ENCODE measurements at places on chromosomes 13 and 19.

GRCh38 chr13:101649488-101650126 lies 197.1 kb downstream of the ITGBL1 start:
- DNase-seq = no peak

DNA sequence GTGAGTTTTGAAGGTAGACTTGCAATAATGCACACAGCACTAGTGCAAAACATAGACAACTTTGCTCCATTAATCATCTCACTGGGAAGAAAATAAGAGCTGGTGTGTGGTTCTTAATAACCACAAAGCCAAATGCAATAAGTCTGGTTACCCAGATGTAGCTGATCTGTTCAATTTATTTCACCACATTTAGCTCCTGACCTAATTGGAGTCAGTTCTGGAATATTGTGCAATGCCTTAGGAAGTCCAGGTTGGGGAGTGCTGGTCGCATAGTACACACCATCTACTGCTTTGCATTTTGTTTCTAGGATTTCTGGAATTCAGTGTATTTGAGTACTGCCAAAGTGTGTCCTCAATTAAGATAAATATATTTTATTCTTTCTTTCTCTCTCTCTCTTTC lies 483.3 kb upstream of the SPRY2 start:
- DNase-seq = no peak

DNA sequence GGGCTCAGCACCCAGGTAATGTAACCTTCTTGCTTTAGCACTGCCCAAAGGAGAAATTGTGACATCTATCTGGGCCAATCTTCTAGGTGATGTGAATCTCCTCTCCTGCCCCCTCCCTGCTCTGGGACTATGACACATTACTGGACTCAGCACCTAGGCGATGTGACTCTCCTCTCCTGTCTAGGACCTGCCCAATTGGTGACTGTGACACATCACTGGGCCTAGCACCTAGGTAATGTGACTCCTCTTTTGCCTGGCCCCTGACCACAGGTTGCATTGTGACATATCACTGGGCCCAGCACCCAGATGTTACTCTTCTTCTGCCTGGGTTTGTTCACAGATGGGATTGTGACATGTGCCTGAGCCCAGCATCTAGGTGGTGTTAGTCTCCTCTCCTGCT lies 45.0 kb downstream of the ZNF85 start:
- no peak for DNase-seq

- no peak for DNase-seq
Measured at GRCh38 chr19:32674153-32674930, 638 bp downstream of the ANKRD27 start.

DNA sequence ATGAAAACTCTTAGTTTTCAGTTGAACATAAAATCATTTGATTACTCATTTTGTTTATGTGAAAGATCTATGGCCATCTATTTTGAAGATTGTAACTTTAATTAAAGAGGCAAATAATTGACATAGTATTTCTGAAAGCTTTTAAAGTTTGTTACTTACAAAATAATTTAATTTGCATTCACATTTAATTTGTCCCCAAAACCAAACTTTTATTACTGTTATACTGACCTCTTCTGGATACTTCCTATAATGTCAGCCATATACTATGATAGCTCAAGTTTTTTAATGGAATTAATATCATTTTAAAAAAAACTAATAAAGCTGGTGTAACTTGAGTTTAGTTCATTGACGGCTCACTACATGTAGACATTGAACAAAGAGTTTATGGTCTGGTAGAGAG lies 4.9 kb upstream of the SGCG start:
- no peak for DNase-seq

- no peak for DNase-seq
Measured at GRCh38 chr13:107117327-107118012, 549.5 kb upstream of the ARGLU1 start.

DNA sequence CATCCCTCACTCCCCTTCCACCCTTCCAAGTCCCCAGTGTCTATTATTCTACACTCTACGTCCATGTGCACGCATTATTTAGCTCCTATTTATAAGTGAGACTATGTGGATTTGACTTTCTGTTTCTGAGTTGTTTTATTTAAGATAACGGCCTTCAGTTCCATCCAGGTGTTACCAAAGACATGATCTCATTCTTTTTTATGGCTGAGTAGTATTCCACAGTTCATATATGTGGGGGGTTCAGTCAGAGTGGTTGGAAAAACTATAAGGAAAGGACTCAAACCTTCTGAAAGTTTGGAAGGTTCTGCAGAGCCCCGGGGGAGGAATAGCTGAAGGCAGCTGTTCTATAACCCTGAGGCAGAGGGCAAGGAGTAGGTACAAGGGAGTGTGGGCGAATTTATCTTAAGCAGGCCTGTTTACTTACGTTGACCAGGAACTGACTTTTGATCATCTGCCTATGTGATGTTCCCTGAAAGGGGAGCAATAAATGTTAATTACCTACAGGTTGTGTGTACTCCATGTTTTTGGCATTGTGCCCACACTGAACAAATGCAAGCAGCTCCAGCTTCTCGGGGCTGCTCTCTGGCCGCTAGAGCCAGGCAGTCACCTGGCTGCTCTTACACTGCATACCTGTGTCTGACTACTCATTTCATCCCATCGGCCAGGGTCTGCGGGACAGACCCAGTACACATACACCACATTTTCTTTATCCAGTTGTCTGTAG lies 13.5 kb upstream of the ADGRE1 start:
- DNase-seq = no peak

GRCh38 chr13:47094734-47095434 lies 198.0 kb upstream of the HTR2A start:
- DNase-seq = no peak

DNA sequence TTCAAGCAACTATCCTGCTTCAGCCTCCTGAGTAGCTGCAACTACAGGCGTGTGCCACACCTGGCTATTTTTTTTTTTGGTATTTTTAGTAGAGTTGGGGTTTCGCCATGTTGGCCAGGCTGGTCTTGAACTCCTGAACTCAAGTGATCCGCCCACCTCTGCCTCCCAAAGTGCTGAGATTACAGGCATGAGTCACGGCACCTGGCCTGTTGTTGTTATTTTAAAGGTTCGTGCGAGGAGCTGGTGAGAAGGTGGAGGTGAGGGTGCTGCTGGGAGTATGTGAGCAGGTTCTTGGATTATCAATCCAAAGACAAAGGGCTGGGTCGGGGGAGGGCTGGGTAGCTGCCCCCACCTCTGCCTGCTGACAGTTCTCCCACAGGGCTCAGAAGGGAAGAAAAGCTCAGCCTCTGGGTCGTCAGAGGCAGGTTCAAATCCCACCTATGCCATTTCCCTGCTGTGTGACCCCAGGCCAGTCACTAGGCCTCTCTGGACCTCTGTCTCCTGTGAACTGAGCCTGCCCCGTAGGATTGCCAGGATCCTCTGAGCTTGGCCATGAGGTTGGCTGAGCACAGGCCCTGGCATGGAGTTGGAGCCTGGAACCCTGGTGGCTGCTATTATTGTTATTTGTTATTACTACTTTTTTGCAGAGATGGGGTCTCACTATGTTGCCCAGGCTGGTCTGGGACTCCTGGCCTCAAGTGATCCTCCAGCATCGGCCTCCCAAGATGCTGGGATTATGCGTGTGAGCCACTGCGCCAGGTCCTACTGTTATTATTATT lies 1.5 kb downstream of the CKM start:
- DNase-seq = no peak

- DNase-seq = no peak
Measured at GRCh38 chr13:109158383-109158782, 529.0 kb downstream of the MYO16 start.

DNA sequence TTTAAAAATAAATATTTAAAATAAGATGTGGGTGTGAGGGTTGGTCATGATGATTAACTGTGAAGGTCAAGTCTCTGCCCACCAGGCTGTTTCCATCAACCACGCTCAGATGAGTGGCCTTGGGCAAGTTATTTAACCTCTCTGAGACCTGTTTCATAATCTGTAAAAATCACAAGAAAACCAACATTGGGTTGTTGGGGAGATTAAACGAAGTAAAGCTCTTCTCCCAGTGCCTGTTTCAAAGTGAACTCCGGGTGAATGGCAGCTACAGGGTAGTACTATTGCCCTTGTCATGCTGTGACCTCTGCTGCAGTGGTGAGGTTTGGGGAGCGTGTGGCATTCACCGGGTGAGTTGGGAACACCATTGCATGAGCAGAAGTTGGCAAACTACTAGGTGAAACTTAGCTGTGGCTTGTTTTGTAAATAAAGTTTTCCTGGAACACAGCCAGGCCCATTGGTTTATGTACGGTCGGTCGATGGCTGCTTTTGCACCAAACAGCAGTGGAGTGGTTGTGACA lies 153.2 kb downstream of the USP12 start:
- DNase-seq = no peak

- DNase-seq = no peak
Measured at GRCh38 chr13:33775339-33776108, 42.4 kb upstream of the RFC3 start.

- no peak for DNase-seq
Measured at GRCh38 chr13:114033541-114034315, 59.9 kb upstream of the C13orf46 start.

DNA sequence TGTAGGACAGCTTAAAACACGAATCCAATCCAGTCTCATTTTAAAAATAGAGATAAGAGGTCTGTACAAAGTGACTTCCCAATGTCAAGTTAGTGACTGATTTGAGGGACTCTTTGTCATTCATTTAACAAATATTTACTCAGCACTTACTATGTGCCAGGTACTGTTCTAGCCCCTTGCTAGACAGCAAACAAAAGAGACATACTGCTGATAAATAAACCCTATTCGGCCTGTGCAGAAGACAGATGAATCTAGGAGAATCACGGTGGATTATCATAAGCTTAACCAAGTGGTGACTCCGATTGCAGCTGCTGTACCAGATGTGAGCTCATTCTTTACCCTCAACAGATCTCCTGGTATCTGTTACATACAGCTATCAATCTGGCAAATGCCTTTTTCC lies 6.4 kb upstream of the ELF1 start:
- DNase-seq = no peak

GRCh38 chr13:48829536-48829935 lies 146.2 kb upstream of the FNDC3A start:
- DNase-seq = no peak

DNA sequence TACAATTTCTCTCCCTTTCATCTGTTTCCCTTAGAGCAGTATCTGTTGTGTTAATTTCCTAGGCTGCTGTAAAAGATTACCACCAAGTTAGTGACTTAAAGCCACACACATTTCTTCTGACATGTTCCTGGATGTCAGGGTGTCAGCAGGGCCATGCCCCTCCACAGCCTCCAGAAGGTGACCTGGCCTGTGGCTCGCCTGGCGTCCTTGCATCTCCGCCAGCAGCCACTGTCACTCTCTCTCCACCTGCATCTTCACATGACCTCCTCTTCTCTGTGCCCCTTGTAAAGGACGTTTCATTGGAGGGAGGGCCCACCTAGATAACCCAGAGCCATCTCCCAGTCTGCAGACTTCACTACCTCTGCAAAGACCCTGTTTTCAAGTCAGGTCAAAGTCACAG lies 61.3 kb downstream of the SLC7A9 start:
- no peak for DNase-seq

DNA sequence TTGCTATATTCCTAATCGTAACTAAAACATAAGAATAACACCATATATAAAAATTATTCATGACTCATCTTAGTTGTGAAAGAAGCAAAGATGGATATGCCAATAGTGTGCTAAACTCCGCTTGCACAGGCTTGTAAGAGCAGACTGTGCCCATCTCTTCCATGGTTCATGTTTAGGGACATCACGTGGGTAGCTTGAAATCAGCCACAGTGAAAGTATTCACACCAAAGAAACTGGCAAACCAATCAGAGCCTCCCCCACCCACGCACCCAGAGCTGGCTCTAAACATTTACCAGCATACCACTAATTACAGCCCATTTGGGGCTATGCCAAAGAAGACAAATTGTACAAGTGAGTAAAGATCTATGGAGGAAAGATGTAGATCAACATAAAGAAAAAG lies 147.5 kb downstream of the DIAPH3 start:
- DNase-seq = no peak

DNA sequence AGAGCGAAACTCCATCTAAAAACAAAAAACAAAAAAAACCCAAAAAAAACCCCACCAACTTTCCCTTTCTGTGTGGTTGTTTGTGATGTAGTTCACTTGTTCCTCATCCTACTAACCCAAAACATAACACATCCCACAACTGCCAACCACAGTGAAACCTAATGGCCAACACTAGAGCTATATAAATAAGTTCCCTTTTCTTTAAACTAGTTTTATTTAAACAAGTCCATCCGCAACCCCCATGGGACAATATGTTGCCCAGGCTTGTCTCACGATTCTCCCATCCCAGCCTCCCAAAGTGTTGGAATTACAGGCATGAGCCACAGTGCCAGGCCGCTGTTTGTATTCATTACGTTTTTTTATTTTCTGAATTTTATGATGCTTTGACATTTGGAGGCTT lies 71.2 kb upstream of the ADGRE5 start:
- DNase-seq = no peak

DNA sequence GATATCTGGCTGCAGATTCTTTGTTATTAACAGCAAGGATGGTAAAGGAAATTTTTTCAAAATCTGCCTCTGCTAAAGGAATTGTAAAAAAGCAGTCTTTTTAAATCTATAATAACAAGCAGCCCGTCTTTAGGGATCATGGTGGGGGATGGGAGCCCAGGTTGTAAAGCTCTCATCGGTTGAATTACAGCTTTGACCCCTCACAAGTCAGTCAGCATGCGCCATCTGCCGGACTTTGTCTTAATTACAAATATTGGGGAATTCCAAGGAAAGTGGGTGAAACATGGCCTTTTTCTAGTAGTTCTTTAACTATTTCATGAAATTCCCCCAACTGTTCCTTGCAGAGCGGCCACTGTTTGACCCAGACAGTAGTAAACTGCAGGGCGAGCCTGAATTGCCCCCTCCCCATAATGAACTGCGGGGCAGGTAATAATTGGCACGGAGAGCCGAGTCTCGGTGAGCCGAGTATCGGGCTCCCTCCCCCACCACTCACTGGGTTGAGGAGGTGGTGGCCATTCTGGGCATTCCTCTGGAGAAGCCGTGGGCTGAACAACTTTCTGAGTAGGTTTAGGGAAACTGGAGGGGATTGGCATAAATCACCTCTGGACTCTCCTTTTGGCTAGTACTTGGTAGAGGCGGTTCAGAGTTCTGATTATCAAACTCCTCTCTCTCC lies 11.6 kb downstream of the ZNF578 start:
- DNase-seq = no peak

DNA sequence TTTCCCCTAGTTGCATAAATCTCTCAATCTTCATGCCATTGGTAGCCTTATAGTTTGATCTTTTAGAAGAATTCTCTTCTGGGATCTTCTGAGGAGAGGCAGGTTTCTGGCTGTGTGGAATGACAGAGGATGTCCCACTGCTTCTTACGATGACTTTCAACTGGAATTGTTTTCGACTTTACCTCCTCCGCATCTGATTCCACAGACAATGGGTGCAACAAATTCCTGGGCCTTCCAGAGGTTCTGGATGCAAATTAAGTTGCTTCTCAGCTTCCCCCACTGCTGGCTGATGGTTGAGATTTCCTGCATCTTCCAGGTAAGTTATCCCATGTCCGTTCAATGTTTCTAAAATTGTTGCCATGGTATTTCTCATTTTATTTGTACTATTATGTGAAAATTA lies 142.3 kb upstream of the TSC22D1 start:
- DNase-seq = no peak

GRCh38 chr13:26247608-26248007 lies 6.3 kb upstream of the CDK8 start:
- DNase-seq = no peak

- no peak for DNase-seq
Measured at GRCh38 chr19:37572203-37572602, 22.4 kb downstream of the ZNF571 start.

- peak; percentile 11 for DNase-seq
Measured at GRCh38 chr13:102847272-102848234, 1.7 kb downstream of the ERCC5 start.
